ENCODE measurements at places on chromosomes 2 and 18.

DNA sequence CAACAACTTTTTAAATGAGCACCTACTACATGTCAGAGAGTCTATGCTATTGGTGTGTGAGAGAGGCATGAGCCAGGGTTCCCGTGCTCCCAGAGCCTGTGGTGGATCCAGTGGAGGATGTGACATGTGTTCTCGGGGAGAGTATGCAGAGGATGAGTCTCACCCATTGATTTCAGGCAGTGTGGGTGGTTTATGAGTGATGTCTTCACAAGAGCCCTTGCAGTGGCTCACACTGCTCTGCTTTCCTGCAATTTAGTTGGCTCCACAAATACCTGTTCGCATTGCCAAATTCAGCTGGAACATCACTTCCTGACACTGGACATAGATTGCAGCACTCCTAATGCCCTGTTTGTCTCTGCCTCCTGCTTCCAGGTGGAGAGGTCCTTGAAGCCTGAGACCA is 243.6 kb upstream of the CXCR4 start:
- DNase-seq = no peak

DNA sequence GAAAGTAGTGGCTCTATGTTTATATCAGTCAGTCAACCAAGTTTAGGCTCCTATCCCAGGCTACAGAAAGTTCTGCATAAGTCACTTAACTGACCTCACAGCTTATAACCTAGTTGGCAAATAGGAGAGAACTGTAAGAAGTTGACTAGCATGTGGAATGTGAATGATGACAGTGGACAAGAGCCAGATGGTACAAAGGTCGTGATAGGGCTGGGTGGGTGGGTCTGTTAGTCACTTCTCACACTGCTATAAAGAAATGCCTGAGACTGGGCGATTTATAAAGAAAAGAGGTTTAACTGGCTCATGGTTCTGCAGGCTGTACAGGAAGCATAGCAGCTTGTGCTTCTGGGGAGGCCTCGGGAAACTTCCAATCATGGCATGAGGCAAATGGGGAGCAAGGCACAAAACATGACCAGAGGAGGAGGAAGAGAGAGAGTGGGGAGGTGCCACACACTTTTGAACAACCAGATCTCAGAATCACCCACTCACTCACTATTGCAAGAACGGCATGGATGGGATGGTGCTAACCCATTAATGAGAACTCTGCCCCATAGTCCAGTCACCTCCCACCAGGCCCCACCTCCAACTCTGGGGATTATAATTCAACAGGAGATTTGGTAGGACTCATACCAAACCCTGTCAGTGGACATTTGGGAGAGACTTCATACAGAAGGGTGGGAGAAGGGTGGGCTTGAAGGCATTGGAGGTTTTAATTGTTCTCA is 68.8 kb downstream of the LTBP1 start:
- peak; percentile 94 for DNase-seq

DNA sequence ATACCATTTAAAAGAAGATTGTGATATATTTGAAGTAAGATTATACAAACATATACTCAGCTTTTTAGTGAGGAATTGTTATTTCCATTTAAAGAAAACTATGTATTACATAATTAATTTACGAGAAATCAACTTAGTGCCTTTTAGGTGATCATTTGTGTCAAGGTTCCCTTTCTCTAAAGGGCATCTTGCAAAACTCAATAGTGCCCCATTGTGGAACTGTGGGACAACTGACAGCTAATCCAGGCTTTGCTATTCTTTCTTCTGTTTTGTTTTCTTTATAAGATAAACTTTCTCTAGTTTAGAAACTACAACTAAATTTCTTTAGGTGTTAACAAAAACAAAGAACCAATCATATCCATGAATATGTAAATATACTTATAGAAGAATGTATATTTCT is 24.3 kb upstream of the VIT start:
- peak; percentile 70 for DNase-seq

- peak; percentile 79 for DNase-seq
These were observed 30.6 kb downstream of the TMEM17 start for GRCh38 chr2:62475172-62476011.

GRCh38 chr2:73931531-73932500 is 5.1 kb downstream of the DGUOK start:
- DNase-seq = peak; percentile 33

- peak; percentile 71 for DNase-seq
These were observed 75.0 kb downstream of the OSBPL1A start for GRCh38 chr18:24322584-24323136.

- no peak for DNase-seq
These were observed 10.2 kb upstream of the ATRAID start for GRCh38 chr2:27201675-27202074.

DNA sequence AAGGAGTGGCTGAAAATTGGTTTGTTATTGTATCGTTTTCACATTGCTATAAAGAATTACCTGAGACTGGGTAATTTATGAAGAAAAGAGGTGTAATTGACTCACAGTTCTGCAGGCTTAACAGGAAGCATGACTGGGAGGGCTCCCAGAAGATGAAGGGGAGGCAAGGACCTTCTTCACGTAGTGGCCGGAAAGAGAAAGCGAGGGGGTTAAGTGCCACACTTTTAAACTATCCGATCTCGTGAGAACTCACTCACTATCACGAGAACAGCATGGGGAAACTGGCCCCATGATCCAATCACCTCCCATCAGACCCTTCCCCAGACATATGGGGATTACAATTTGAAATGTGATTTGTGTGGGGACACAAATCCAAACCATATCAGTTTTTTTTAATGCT is 81.6 kb downstream of the FBXO15 start:
- no peak for DNase-seq

DNA sequence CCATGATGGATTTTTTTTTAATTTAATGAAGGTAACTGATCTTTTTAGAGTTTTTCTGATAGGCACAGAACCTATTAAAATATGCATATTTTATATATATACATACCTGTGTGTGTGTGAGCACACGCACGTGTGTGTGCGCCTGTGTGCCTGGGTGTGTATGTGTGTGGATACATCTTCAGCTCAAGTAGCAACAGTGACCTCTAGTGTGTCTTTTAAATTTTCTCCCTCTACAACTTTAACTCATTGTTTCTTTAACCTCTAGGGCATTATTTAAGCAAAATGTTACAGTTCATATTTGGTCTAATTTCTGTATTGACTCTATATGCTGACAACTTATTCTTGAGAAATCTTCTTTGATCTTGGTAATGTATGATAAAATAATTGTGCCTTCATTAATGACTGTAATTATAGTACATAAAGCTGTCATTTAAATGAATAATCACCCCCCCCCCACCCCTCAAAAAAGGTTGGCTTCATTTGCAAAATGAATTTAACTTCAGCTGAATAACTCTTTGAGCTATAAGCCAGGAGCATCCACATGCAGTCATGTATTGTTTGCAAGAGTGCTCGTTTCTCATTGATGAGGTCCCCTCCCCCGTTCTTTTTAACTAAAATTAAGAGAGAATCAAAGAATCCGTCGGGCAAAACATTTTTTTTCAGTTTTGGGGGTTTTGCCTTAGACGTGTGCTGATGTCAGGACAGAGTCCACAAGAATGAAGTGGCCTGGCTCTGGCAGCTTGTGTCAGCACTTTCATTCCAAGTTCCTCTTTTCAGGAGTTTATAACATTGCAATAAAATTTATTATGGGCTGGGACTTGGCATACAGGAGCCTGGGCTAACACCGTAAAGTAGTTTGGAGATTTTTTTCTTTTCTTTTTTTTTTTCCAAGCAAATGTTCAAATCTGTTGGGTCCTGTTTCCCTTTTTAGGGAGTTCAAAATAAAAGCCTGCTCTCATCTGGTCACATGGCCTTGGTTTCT is 80.0 kb downstream of the ETAA1 start:
- DNase-seq = peak; percentile 72
